ENCODE measurements at places on chromosomes 6 and 20.

GRCh38 chr6:26234421-26235301 lies 130.3 kb upstream of the BTN3A2 start:
- DNase-seq = peak; percentile 46

DNA sequence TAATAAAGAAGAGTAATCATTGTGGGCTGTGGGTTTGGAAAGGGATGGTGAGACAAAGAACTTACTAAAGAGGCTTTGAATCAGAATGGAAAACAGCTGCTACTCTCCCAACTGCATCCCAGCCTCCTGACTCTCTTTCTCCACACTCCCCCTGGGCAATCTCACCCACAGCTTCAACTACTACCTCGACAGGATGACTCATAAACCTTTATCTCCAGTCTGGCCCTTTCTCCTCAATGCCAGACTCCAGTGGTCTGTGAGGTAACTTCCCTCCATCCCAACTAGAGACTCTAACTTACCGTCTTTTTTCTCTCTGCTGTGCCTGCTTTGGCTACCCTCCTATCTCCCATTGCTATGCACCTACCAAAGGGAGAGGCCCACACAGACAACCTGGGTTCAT lies 135.3 kb upstream of the RREB1 start:
- no peak for DNase-seq

GRCh38 chr20:46108435-46108841 lies 9.7 kb upstream of the CD40 start:
- DNase-seq = no peak

- DNase-seq = no peak
Measured at GRCh38 chr6:11795403-11795802, 16.8 kb upstream of the ADTRP start.

DNA sequence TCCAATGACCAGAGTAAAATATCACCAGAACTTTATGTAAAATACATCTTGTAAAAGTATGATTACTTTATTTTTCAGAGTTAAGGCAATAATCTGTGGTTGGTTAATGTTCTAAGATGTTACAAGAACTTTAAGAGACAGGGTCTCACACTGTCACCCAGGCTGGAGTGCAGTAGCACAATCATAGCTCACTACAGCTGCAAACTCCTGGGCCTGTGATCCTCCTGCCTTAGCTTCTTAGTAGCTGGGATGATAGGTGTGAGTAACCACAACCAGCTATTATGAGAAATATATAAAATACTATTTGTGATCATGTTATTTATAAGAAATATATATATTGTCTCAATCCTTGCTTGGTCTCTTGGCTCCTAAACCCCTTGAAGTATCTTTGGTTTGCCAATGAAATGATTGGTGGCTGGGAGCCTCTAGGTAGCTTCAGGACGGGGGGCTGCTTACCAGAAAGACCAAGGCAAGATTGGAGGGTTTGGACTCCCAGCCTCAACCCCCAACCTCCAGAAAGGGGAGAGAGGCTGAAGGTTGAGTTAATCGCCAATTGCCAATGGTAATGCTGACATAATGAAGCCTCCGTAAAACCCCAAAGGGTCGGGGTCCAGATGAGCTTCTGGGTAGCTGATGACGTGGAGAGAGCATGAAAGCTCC lies 15.4 kb downstream of the SOD2 start:
- no peak for DNase-seq

DNA sequence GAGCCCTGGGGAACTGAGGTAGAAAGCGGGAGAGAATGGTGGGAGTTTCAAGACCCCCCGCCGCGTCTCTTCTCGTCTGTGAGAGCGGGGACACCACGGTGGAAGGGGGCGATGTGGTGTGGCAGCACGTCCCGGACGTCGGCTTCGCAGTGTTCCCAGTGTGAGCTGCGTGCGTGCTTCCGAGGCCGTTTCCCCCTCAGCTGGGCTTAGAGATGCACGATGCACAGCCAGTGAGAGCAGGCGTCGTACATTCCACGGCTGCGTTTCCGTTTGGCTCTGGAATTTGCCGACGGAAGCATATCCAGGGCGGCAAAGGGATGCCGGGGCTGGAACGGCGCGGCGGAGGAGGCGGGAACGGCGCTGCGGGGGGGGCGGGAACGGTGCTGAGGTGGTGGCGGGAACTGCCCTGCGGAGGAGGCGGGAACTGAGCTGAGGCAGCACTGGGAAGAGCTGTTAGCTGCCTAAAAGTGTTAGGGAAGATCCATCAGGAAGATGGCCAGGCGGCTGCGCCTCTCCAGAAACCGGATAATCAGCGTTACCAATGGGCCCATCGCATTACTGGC lies 37.7 kb downstream of the KIF25 start:
- DNase-seq = no peak

- no peak for DNase-seq
Measured at GRCh38 chr6:26575494-26575939, 21.2 kb upstream of the ABT1 start.

- DNase-seq = no peak
Measured at GRCh38 chr6:127031511-127031910, 87.0 kb upstream of the RSPO3 start.

Data from stimulated activated CD8-positive, alpha-beta memory T cell treated with anti-CD3 and anti-CD28 coated beads, Interleukin-7, amount 100 ng/mL, for 4 hours (primary cell).